ENCODE measurements at places on chromosomes 6 and 20.
A peak's percentile ranks its signal among the peaks of the same experiment; 100 is the strongest.

DNA sequence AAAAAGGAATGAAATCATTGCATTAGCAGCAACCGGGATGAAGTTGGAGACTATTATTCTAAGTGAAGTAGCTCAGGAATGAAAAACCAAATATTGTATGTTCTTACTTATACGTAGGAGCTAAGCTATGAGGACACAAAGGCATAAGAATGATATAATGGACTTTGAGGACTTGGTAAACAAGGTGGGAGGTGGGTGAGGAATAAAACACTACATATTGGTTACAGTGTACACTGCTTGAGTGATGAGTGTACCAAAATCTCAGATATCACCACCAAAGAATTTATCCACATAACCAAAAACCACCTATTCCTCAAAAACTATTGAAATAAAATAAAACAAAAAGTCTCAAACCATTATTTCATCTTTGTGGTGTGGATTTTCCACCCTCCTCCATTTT, 593.5 kb downstream of the TENT5A start:
- no peak for DNase-seq

DNA sequence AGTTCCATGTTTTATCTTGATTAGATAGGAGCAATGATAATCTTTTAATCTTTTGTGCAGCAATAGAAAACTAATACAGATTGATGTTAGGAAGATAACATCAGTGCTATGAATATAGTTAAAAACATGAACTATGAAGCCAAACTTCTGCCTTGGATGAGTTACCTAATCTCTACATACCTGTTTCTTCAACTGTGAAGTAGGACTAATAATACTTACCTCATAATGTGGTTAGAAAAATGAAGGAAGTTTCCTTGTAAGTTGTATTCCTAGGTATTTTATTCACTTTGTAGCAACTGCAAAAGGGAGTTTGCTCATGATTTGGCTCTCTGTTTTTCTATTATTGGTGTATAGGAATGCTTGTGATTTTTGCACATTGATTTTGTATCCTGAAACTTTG, 111.9 kb downstream of the FRK start:
- no peak for DNase-seq

- DNase-seq: no peak
Observed at GRCh38 chr6:42774201-42774600, 7.7 kb upstream of the BICRAL start.

DNA sequence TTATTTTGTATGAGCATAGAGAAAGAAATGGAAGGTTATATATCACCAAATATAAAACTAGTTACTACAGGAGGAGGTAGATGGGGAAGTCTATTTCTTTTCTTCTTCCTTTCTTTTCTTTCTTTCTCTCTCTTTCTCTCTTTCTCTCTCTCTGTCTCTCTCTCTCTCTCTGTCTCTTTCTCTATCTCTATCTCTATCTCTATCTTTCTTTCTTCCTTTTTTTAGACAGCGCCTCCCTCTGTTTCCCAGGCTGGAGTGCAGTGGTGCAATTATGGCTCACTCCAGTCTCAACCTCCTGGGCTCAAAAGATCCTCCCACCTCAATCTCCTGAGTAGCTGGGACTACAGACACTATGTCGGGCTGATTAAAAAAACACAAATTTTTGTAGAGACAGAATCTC, 10.2 kb upstream of the SGK1 start:
- DNase-seq: no peak

DNA sequence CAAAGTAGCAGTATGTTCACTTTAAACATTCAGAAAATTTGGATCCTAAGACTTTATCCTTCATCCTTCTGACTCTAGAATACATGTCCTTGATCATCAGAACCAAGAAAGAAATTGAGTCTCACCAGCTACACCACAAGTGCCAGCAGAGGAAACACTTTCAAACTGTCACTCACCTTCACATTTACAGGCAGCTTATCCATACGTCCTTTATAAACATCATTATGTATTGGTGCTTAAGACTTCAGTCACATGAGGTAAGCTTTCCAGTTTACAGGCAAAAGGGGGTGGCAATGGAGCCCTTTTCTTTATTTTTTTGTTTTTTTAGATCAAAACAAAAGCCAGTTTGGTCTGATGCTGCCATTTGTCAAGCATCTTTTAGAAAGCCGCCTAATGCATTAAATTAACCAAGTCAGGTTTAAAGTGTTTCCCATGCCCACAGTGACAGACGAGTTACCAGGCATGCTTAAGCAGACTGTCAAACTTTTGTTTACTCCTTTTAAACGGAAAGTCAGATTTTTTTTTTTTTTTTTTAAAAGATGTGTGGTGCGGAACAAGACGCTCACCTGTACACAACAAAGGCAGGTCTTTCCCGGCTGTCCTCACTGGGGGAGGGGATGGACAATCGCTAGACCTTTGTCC, 952 bp upstream of the BRPF3 start:
- DNase-seq: no peak

DNA sequence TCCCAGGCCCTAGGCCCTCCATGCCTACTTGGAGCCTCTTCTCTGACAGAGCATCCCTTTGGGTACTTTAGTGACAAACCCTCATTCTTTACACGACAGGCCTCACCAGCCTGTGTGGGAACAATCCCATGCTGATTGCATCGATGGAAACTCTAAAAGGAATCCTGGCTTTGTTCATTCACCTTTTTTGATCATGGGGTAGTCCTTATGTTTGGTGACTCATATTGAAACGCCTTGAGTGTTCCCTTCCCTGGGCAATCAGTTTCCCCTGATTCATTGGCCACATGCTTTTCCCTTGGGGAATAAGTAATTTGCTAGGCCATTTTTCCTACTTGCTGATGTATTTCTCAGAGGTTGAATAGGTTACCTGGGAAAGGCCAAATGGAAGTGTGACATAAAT, 14.7 kb upstream of the TNFAIP3 start:
- DNase-seq: no peak

- peak; percentile 61 for DNase-seq
Observed at GRCh38 chr6:106360410-106360988, at the start of gene CRYBG1. TSS of gene CRYBG1 (plus strand) at chr6:106360717. CDS start at chr6:106360909, 192 bp downstream.

GRCh38 chr6:169912266-169913095, 161.1 kb downstream of the ERMARD start:
- DNase-seq: no peak

GRCh38 chr6:85362652-85363310, 87.1 kb upstream of the NT5E start:
- no peak for DNase-seq

DNA sequence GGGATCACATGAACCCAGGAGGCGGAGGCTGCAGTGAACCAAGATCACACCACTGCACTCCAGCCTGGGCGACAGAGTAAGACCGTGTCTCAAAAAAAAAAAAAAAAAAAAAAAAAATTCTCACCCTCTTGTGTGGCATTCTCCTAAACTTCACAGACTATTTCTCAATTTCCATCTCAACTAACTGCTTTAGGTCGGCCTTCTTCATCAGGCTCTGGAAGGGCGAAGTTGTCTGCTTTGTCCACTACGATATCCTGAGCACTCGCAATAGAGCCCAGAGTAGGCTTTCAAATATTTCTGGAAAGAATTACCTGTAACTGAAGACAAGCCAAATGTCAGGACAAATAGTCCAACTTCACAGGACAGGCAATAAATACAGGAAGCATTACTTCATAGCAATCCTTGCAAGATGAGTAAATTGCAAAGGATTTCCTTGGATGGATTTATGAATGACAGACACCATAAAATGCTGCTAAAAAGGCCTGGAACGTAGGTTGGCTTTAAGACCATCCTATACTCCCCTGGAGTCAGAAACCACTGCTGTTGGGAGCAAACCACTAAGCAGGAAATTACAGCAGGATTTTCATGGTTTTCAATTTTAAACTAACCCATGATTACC, 116.3 kb upstream of the SLC2A12 start:
- DNase-seq: no peak

DNA sequence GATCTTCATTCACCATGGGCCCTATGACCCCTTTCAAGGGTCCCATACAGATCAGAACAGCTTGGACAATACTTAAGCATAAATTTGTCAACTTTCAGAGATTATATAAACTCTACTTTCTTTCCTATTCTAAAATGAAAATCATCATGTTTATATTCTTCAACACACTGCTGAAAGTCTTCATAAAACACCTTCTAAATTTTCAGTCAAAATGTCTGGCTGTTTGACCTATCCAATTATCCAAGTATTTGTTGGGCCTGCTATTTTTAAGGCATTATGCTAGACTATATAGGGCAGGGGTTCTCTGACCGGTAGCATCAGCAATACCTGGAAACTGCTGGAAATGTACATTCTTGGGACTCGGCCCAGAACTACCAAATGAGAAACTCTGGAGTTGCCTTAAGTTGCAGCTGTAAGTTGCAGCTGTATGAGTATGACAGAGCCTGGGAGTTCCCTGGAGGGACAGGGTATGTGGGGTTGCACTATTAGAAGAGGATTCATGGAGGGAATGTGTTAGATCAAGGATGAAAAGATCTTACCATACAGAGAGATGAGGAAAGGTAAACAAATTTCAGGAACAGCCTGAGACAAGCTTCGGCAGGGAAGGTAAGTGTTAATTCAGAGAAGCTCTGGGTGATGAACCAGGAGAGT, 293.0 kb downstream of the ADGB start:
- DNase-seq: no peak

GRCh38 chr20:46035713-46036112, 6.7 kb downstream of the SLC12A5 start:
- DNase-seq: no peak

GRCh38 chr20:38228436-38228835, 32.1 kb downstream of the KIAA1755 start:
- peak; percentile 17 for DNase-seq

- DNase-seq: no peak
Observed at GRCh38 chr6:156881687-156882629, 104.8 kb downstream of the ARID1B start.

- no peak for DNase-seq
Observed at GRCh38 chr6:130412556-130413290, 46.9 kb downstream of the TMEM200A start.

DNA sequence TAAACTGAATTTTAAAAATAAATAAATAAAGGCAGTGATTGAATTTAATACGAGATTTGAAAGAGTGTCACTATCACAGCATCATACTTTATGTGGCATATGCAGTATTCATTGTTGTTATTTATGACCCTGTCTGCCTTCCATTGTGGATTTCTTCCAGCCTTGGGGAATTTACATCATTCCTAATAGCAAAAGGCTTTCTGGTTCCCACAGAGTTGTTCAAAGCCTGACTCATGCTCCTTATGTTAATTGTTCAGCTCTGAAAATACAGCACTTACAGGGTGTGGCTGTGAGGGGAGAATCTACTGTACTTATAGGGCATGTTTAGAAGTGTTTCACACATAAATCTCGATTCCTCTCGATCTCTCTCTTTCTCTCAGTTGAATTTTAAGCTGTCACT, 54.4 kb downstream of the JAG1 start:
- no peak for DNase-seq

GRCh38 chr6:39590871-39591393, 134.3 kb downstream of the KIF6 start:
- no peak for DNase-seq

- peak; percentile 19 for DNase-seq
Observed at GRCh38 chr6:130365166-130366106, at the start of gene TMEM200A. TSS of gene TMEM200A (plus strand) at chr6:130366017. CDS start at chr6:130440423, 74,406 bp downstream.

DNA sequence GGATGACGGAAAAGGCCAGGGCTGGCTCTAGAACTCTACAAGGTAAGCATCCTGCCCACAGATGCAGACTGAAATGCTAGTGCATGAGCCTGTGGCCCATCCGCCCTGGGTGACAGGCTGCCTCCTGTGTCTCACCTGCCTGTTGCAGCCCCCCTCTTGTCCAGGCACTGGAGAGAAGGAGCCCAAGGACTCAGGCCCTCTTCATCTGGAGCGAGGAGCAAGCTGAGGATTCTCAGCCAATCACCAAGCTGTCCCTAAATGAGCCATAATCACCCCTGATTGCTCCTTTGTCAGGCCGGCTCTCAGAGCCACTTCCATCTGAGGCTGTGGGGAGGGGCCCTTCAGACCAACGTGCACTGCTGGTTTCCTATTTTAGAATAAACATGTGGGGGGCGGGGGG, 10.0 kb upstream of the SLC32A1 start:
- DNase-seq: no peak

DNA sequence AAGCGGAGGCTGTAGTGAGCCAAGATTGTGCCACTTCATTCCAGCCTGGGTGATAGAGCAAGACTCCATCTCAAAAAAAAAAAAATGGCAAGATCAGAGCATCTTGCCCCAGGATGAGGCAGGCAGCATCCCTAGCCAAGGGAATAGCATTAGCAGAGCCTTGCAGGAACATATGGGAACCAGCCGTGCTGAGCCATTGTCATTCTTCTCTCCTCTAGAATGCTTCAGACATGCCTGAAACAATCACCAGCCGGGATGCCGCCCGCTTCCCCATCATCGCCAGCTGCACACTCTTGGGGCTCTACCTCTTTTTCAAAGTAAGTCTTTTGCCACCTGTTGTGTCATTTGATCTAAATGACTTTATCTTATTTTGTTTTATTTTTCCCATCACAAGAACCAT, 13.0 kb downstream of the HM13 start:
- DNase-seq: no peak

- DNase-seq: no peak
Observed at GRCh38 chr20:39214828-39215227, 252.7 kb downstream of the DHX35 start.

DNA sequence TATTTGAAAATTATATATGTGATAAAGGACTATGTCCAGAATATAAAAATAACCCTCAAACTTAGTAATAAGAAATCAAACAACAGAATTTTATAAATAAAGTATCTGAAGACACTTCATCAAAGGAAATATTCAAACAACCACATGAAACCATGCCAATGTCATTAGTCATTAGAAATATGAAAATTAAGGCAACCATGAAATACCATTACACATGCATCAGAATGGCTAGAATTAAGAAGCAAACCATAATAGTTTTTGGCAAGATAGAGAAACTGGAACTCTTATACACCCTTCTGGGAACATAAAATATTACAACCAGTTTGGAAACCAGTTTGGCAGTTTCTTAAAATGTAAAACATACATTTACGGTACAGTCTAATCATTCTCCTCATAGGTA, 137.2 kb upstream of the ADGRB3 start:
- DNase-seq: no peak

GRCh38 chr20:34997131-34997561, 41.5 kb downstream of the MYH7B start:
- DNase-seq: peak; percentile 36

GRCh38 chr6:31446481-31446880, 43.1 kb downstream of the MICA start:
- DNase-seq: no peak

DNA sequence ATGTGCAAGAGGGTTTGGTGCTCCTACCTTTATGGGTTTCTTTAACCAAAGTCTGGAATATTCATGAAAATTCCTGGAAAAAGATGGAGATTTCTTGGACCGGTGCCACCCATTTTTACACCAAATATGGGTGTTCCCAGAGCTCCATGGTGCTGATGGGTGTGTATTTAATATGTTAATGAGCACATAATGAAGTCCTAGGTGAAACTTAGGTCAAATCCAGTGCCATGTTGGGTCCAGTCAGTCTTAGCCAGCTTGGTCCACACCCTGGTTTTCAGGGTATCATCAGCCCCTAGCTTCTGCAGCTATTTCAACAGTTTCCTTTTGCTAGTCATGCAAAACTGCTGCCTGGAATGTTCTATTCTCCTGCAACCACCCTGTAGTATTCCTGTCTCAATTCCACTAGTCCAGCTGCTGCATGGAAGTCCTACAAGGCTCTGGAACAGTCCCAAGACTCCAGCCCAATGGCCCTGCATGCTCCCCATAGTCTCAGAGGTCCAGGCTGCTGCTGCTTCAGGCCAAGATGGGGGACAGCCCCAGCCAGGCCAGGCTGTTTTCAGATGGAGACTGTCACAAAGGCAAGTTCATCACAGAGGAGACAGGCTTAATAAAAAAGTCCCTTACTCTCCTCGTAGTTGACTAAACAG, 31.8 kb downstream of the CST9L start:
- DNase-seq: no peak

GRCh38 chr20:44019638-44020335, 105.1 kb downstream of the TOX2 start:
- no peak for DNase-seq
